CD8-positive, alpha-beta T cell (primary cell): ENCODE measurements at places on chromosomes 11 and 22.

GRCh38 chr11:68313574-68314202 lies 1.3 kb downstream of the LRP5 start:
- no peak for DNase-seq

GRCh38 chr22:39990686-39991085 lies 4.1 kb upstream of the FAM83F start:
- no peak for DNase-seq

- DNase-seq: no peak
Measured at GRCh38 chr11:33515347-33515746, 185.3 kb downstream of the C11orf91 start.

- peak; percentile 94 for DNase-seq
Measured at GRCh38 chr11:10750838-10751580, at the start of gene CTR9. TSS of gene CTR9 (plus strand) at chr11:10751246. CDS start at chr11:10751413, 167 bp downstream.

GRCh38 chr22:37850801-37851200 lies 1.6 kb downstream of the EIF3L start:
- no peak for DNase-seq

DNA sequence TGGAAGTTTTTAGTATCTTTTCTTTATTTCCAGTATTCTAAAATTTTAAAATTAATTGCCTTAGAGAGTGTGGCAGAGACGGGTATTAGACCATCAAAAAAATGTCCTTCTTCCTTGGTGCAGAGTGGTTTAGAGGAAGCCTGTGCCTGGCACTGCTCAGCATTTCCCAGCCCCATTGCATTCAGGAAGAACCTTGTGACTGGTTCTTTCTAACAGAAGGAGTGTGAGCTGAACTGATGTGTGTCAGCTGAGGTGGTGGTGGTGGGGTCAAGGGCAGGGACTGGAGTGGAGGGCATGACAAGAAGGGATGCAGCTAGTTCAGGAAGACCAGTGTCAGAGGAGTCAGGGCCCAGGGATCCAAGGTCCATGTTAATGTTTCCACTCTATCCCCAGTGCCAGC lies 58.7 kb upstream of the FDX1 start:
- DNase-seq: no peak

DNA sequence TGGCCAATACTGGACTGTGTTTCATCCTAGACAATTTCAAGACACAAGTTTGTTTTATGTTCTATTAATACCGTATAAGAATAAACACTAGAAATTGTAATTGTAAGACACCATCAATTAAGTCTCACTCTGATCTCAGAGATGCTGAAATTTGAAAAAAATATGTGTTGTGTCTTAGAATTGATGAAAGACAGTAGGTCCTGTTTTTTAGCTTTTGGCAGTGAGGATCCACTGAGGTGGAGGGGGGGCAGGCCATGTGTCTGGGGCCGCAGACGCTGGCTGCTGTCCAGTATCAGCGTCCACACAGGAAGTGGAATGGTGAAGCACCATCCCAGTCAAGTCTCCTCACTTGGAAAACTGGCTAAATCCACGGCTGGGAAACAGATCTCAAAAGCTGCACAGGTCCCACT lies 22.5 kb upstream of the ALG8 start:
- no peak for DNase-seq

DNA sequence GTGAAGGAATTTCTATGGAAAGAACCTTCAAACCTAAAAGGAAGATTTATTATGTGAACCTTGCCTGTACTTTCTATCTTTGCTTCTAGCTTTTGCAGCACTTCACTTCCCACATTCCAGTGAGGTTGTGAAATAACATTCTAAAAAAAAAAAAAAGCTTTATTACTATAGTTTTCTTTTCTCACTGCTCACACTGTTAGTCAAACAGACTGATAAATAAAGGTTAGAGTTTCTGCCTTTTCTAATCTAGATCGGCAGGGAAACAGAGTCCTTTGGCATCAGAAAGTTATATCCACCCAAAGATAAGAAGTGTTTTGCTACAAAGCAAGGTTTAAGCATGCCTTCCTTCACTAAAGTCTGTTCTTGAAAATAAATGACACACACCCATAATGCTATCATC lies 2.8 kb downstream of the AAMDC start:
- DNase-seq: no peak

DNA sequence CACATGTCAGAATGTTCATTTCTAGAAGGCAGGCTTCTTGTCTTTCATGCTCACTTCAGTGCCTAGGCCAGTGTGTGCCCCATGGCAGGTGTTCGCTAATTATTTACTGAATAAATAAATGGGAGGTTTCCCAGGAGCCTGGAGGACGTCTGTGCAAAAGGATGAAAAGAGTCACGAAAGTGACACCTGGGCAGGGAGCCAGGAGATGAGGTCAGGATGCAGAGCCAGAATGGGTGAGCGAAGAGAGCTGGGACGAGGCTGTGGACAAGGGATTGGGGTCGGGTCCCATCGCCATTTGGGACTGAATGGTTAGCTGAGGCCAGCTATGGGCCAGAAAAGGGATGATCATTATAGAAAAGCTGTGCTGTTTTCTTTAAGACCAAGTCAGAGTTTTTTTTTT lies 560.4 kb downstream of the TBC1D22A start:
- no peak for DNase-seq

GRCh38 chr22:43796567-43796966 lies 15.5 kb downstream of the EFCAB6 start:
- DNase-seq: no peak

DNA sequence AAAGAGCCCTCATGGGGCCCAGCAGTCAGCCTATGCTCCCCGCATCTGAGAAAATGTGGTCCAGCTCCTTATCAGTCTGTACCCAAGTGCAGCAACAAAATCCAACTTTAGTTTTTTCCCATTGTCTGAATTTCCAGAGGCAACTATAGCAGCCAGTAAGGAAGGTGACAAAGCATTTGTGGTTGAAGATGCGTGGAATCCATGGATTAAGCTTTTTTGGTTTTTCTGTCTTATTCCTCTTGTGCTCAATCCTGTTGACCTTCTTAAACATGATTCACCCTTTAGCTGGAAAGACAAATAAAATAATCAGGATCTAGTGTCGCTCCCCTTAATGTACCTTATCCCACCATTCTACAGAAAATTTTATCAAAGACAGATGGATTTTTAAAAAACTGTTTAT lies 14.3 kb downstream of the GDPD4 start:
- no peak for DNase-seq

- DNase-seq: no peak
Measured at GRCh38 chr11:112421879-112422278, 161.2 kb upstream of the PLET1 start.

DNA sequence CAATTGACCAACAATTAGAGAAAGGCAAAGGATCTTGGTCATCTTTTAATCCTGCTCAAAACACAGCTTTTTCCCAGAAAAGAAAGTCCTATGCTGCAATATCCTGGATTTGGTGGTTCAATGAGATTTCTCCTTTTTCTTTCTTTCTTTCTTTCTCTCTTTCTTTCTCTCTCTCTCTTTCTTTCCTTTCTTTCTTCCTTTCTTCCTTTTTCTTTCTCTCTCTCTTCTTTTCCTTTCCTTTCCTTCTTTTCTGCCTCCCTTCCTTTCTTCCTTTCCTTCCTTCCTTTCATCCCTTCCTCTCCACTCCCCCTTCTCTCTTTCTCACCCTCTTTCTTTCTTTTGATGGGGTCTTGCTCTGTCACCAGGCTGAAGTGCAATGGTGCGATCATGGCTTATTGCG lies 31.7 kb upstream of the MSANTD2 start:
- no peak for DNase-seq

DNA sequence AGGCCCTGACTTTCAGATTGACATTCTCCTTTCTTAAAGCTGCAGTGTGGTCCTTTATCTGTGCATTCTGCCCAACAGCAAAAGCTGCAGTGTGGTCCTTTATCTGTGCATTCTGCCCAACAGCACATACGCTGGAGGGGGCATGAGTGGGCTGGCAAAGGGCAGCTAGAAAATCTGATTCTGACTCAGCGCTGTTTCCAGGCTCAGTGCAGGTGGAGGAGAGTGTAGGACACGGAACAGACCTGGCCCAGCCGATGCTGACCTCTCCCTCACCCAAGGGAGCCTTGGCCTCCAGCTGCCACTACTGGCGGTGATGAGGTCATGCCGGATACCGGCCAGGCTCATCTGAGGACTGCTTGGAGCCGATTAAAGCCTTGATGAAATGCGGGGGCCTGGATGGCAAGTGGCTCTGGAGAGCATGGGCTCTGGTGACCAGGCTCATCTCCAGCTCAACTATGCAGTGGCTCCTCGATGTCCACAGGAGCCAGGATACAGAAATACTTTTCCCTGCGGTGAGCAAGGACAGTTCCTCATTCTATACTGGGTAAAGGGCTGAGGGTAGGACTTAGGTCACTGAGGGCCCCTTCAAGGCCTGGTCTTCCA lies 84.6 kb downstream of the CLPB start:
- DNase-seq: no peak
